Left ventricle myocardium inferior (tissue), 1 donor: ENCODE measurements at places on chromosomes 4 and X.

GRCh38 chrX:129983575-129984110, 1.2 kb downstream of the BCORL1 start:
- no peak for DNase-seq

GRCh38 chr4:26004290-26004689, 90.3 kb downstream of the SMIM20 start:
- no peak for DNase-seq

DNA sequence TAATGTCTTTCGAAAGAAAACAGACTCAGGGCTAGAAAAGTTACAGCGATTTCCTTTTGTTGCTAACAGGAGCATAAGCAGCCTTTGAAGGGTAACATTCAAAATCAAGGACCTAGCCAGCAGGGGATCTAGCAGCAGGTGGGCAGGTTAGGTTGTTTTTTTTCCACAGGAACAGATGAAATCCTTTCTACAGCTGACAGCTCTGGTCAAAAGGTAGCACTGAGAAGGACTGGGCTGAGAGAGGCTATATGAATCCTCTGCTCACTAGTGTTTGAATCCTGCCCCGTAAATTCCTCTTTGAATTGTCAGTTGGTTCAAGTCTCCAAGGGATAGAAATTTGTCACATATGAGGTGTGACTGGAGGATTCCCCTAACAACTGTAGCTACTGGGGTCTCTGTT, 188.2 kb downstream of the SH2D1A start:
- DNase-seq, result no peak

DNA sequence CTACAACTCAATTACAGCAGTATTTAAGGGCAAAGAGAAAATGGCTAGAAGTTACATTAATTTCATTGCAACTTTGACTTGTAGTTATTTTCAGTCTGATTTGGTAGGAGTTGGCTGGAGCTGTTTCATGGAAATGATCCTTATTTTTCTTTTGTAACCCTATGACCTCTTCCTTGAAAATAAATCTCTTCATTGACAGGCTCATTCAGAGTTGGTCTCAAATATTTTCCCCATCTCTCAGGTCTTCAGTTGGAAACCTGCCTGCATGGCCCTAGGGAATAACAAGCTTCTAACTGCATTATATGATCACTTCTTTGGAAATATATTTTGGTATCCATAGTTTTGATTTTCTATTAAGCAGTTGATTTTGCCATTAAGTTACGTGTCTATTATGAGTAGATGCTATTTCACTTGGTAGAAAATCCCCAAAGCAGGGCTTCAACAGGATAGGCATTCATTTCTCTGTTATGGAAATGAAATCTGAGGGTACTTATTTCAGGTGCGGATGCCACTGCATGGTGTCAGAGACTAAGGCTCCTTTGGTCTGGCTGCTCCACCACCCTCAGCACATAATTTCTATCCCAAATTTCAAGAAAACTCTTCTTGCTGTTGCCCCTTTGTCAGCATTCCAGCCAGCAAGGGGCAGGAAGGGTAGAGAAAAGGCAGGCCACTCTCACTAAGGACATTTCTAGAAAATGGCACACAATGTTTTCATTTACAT, 502.5 kb downstream of the SPRY1 start:
- no peak for DNase-seq

GRCh38 chrX:16212436-16212835, 45.2 kb downstream of the MAGEB17 start:
- no peak for DNase-seq

DNA sequence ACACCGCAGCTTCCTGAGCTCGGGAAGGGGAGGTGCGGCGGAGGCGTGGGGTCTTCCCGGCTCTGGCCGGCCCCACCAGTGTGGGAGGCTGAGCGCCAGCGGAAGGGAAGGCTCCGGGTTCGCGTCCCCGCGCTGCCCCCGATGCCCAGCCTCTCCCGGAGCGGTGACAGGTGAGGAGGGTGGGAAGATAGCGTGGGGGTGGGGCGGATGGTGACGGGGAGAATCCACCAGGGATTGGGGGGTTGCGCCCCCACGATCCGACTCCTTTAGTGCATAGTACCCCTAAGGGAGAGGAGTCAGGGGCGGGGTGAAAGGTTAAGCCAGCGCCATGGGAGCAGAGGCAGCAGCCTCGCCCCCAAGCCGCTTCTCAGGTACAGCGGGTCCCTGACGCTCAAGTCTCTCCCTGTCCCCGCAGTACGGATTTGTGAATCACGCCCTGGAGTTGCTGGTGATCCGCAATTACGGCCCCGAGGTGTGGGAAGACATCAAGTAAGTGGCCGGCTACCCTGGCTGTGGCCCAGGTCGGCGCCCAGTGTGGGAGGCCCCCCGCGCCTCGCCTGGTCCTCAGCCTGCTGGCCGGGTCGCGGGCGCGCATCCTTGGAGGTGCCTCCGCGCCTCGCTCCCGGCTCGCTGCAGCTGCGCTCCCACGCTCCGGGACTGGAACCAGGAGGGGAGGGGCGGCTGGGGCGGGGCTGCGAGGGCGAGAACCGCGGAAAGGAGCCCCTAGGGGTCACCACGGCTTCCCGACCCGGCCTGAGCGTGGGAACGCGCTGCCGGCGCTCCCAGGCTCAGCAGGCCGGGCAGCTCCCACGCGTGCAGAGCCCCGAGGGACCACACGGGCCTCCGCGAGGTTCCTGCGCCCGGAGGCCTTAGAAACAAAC, 791 bp downstream of the GUCY1B1 start:
- peak; percentile 86 for DNase-seq

- no peak for DNase-seq
Observed at GRCh38 chrX:154091678-154092077, 5.8 kb downstream of the MECP2 start.

DNA sequence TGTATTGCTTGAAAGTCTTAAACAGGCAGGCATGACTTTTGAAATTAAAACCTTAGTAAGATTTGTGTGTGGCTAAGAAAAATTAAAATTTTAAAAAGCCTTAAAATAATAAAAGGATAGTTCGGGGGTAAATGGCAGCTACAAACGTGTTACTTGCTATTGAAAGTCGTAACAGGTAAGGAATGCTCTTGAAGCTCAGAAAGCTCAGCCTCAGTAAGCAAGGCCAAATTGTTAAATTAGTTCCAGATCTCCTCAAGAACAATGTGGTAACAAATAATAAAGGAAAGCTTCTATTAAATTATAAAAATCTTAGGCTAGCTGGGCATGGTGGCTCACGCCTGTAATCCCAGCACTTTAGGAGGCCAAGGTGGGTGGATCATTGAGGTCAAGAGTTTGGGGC, 25.5 kb downstream of the PRMT9 start:
- DNase-seq, result no peak

GRCh38 chr4:54898656-54899340, 226.6 kb downstream of the KDR start:
- DNase-seq, result no peak

GRCh38 chr4:89379511-89380044, 72.0 kb upstream of the GPRIN3 start:
- no peak for DNase-seq

GRCh38 chr4:113069212-113069892, 19.9 kb downstream of the ANK2 start:
- DNase-seq, result no peak

DNA sequence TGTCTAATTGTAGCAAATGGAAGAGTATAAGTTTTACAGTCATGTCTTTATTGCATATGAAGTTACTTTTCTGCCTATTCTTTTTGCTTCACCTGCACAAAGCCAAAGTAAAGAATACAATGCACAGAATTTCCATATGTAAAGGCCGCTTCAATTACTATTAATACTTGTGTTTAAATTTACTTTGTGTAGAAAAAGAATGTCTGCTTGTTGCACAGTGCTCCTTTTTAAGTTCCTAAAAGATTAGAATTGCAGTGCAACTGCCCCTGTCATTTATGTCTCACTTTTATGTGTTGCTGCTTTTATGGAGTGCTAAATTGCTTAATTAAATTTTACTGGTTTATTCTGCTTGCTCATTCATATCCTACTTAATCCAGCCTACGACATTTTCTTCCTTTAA, 830.5 kb downstream of the PDHA2 start:
- DNase-seq, result no peak

DNA sequence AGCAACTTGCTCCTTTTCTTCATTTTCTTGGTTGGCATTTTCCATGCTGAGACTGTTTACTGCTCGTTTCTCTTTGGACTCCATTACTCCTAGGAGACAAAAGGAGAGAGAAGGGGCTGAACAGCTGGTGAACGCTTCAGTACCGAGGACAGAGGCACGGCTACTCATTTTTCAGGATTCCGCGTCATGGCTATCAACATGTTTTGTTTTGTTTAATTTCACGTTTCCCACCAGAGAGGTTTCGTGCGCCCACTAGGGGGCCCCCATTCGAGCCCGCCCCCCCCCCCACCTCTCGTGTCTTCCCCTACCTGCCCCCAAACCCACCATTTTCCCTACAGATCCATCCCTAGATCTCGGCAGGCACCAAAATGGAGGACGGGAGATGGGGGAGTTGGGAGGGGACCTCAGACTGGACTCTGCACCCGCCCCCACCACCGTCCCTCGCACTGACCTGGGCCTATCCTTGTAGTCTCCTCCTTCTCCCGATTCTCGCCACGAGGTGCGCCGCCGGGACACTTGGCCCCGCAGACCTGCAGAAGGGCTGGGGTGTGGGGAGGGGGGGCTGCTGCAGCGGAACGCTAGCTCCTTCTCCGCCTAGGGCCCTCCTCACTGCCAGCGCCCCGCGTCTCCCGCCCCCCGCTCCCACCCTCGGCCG, 653 bp downstream of the BEX1 start:
- no peak for DNase-seq

DNA sequence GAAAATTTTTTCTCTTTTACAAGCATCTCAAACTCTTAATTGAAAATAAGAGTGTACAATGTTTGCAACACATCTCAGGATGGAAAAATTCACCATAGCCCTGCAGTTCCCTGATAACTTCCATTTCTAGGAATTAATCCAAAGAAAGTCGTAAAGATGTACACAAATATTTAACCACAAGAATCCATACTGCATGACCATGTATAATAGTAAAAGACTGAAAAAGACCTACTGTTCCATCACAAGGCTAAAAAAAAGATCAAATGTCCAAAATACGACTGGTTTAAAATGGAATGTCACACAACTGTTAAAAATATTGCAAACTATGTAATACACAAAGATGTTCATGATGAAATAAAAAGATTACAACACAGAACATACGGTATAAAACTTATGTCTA, 32.1 kb downstream of the HUWE1 start:
- no peak for DNase-seq

- no peak for DNase-seq
Observed at GRCh38 chrX:111127038-111127437, 31.0 kb downstream of the PAK3 start.

DNA sequence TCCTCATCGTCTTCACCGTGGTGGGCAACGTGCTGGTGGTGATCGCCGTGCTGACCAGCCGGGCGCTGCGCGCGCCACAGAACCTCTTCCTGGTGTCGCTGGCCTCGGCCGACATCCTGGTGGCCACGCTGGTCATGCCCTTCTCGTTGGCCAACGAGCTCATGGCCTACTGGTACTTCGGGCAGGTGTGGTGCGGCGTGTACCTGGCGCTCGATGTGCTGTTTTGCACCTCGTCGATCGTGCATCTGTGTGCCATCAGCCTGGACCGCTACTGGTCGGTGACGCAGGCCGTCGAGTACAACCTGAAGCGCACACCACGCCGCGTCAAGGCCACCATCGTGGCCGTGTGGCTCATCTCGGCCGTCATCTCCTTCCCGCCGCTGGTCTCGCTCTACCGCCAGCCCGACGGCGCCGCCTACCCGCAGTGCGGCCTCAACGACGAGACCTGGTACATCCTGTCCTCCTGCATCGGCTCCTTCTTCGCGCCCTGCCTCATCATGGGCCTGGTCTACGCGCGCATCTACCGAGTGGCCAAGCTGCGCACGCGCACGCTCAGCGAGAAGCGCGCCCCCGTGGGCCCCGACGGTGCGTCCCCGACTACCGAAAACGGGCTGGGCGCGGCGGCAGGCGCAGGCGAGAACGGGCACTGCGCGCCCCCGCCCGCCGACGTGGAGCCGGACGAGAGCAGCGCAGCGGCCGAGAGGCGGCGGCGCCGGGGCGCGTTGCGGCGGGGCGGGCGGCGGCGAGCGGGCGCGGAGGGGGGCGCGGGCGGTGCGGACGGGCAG, 792 bp downstream of the ADRA2C start:
- no peak for DNase-seq

DNA sequence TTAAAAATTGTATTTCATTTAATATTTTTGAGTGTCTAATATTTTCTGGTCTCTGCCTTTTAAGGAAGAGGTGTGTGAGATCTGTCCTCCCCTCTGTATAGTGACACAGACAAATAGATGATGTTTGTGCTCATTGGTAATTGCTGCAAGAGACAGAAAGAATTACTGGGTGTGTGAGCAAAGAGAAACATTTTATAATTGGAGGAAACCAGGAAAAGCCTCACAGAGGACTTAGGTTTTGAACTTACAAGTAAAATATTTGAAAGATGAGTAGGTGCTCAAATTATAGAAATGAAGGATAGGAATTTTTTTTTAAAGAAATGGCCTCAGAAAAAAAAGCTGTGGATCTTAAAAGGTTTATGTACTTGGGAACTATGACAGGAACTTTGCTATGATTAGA, 149.8 kb downstream of the SPCS3 start:
- DNase-seq, result no peak

- DNase-seq, result no peak
Observed at GRCh38 chrX:131271826-131272225, 17.3 kb downstream of the IGSF1 start.

- no peak for DNase-seq
Observed at GRCh38 chr4:113162089-113162488, 112.6 kb downstream of the ANK2 start.

DNA sequence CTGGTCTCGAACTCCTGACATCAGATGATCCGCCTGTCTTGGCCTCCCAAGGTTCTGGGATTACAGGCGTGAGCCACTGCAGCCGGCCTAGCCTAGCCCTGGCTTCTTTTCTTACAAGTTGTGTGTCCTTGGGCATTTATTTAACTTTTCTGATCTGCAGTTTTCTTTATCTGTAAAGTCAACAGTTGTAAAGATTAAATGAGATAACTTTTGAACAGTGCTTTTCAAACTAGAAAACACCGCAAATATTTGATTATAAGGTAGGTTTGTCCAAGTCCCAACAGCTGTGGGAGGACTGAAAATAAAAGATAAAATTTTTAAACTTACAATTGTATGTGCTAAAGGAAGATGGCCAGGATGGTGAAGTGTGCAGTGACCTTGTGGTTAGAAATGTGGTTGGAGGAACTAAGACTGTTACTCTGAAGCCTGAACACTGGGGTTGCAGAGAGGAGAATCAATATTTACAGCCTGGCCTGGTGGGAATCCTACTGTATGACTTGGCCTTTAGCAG, 44.8 kb downstream of the GSX2 start:
- DNase-seq, result no peak

GRCh38 chrX:80285131-80285773, 135.0 kb upstream of the TENT5D start:
- no peak for DNase-seq

GRCh38 chrX:43808231-43808630, 74.0 kb downstream of the MAOB start:
- DNase-seq, result no peak

DNA sequence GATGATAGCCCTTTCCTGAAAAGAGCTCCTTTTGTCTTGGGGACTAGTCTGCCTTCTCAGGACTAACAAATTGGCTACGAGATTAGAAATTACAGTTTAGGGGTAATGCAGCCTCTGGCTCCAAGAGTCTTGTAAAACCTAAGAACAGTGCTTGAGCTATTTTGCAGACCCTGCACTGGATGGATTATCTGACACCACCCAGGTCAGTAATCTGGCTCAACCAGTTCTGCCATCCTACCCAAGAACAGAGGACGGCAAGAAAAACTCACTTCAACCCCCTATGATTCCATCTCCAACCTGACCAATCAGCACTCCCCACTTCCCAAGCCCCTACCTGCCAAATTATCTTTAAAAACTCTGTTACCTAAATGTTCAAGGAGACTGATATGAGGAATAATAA, 225.1 kb downstream of the FAM47A start:
- DNase-seq, result no peak
